Transverse colon (tissue), 4 donors: ENCODE measurements at places on chromosomes 11 and 22. TPM values are rescaled to one million over a fixed set of nuclear protein-coding genes. Genes with fewer than 3 reads are reported as not detected.

Gene MMP12
- not detected for total RNA-seq

- H3K4me1 ChIP-seq: peaks cover 5% of the 10 kb centered on the region
- no peak overlapping the region for H3K27ac ChIP-seq
- H3K36me3 ChIP-seq: no peaks in the 10 kb centered on the region
These were observed 10.4 kb upstream of the SLCO2B1 start for GRCh38 chr11:75140269-75141138.

- no peaks in the 10 kb centered on the region for H3K27me3 ChIP-seq
- H3K4me1 ChIP-seq: no peaks in the 10 kb centered on the region
- no peak for DNase-seq
These were observed 206.5 kb upstream of the PGR start for GRCh38 chr11:101336155-101336554.

- no peaks in the 10 kb centered on the region for H3K27me3 ChIP-seq
- H3K4me1 ChIP-seq: no peaks in the 10 kb centered on the region
- H3K4me3 ChIP-seq: no peak overlapping the region
- DNase-seq: no peak
These were observed 135.0 kb downstream of the BUD13 start for GRCh38 chr11:116637766-116638165.

Gene CLMP
- 43.7 TPM for total RNA-seq

DNA sequence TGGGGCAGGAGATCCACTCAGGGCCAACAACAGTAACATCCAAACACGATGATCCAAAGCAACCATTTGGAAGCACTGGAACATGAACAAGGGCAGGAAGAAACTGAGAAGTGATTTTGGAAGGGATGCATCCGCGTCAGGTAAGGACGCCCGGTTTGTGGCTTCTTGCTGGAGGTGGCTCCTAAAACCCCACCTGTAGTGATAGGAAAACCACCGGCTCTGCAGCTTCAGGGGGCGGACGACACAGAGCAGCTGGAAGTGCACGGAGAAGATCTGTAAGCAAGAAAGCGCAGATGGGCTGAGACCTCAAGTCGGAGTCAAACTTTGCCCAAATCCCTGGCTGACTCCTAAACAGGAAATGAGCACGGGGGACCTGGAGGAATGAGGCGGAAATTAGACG lies 1066.1 kb downstream of the BRD1 start:
- H3K4me3 ChIP-seq: no peak overlapping the region
- DNase-seq: no peak
- no peaks in the 10 kb centered on the region for H3K36me3 ChIP-seq
- no peaks in the 10 kb centered on the region for H3K4me1 ChIP-seq
- H3K27ac ChIP-seq: no peak overlapping the region

- no peaks in the 10 kb centered on the region for H3K27me3 ChIP-seq
- H3K36me3 ChIP-seq: peaks cover 54% of the 10 kb centered on the region
- DNase-seq: no peak
- H3K4me3 ChIP-seq: no peak overlapping the region
These were observed 98.3 kb downstream of the EMSY start for GRCh38 chr11:76543006-76543703.

DNA sequence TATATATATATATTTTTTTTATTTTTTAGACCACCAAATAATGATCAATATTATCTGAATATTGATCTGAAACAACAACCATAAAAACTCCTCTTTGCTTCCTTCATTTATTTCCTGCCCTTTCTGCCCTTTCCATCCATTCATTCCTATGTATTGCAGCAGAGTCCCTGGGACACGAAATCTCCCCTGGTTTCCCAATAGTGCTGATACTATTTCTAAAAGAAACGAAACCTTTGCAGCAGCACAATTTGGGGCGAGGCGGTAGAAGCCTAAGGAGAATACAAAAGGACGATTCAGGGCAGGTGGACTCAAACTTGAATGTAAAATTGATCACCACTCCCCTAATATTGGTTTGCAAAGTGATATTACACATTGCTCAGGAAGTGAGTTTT lies 16.9 kb upstream of the AMOTL1 start:
- H3K4me3 ChIP-seq: no peak overlapping the region
- DNase-seq: no peak
- H3K36me3 ChIP-seq: no peaks in the 10 kb centered on the region
- H3K27ac ChIP-seq: peak overlapping the region; percentile 20
- H3K4me1 ChIP-seq: peaks cover 22% of the 10 kb centered on the region

GRCh38 chr11:65426839-65427690 lies 4.5 kb downstream of the NEAT1 start:
- peak overlapping the region; percentile 100 for H3K27ac ChIP-seq
- DNase-seq: peak; percentile 82
- peak overlapping the region; percentile 90 for H3K4me3 ChIP-seq
- peaks cover 43% of the 10 kb centered on the region for H3K4me1 ChIP-seq
- no peaks in the 10 kb centered on the region for H3K27me3 ChIP-seq
- H3K36me3 ChIP-seq: no peaks in the 10 kb centered on the region

Gene KRTAP5-7
- total RNA-seq: 0.41 TPM

GRCh38 chr22:19508024-19508776 lies 16.0 kb downstream of the CLDN5 start:
- DNase-seq: no peak
- no peaks in the 10 kb centered on the region for H3K36me3 ChIP-seq
- H3K27ac ChIP-seq: no peak overlapping the region
- no peaks in the 10 kb centered on the region for H3K4me1 ChIP-seq

- H3K27me3 ChIP-seq: no peaks in the 10 kb centered on the region
- no peak overlapping the region for H3K27ac ChIP-seq
- H3K36me3 ChIP-seq: no peaks in the 10 kb centered on the region
- H3K4me3 ChIP-seq: no peak overlapping the region
- no peaks in the 10 kb centered on the region for H3K4me1 ChIP-seq
These were observed 192.8 kb downstream of the ETS1 start for GRCh38 chr11:128394431-128395089.

DNA sequence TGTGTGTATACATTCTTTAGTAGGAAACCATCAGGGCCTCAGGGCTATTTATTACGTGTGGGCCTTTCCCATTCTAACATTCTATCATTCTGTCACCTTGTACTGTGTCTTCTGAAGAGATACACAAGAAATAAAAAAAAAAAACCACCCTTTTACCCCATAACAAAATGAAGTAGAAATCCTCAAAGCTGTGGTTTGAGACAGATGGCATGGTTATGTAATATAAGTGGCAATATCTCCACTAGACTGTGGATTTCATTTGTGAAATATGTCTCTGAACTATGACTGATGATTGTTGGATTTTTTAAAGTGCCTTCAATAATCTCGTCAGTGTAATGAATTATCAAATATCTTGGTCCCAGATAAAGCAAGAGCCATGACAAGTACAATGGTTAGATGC lies 150.0 kb upstream of the BLID start:
- H3K4me3 ChIP-seq: no peak overlapping the region
- no peaks in the 10 kb centered on the region for H3K4me1 ChIP-seq
- H3K36me3 ChIP-seq: no peaks in the 10 kb centered on the region
- no peak overlapping the region for H3K27ac ChIP-seq
- H3K27me3 ChIP-seq: no peaks in the 10 kb centered on the region
- DNase-seq: no peak

Gene MLC1
- not detected for total RNA-seq

- H3K4me3 ChIP-seq: no peak overlapping the region
- DNase-seq: peak; percentile 36
- no peak overlapping the region for H3K27ac ChIP-seq
- H3K4me1 ChIP-seq: no peaks in the 10 kb centered on the region
- no peaks in the 10 kb centered on the region for H3K27me3 ChIP-seq
- no peaks in the 10 kb centered on the region for H3K36me3 ChIP-seq
These were observed 21.6 kb downstream of the LRRC55 start for GRCh38 chr11:57203359-57203758.

- no peaks in the 10 kb centered on the region for H3K27me3 ChIP-seq
- DNase-seq: no peak
- no peaks in the 10 kb centered on the region for H3K36me3 ChIP-seq
These were observed 23.0 kb upstream of the MYEOV start for GRCh38 chr11:69270941-69271340.

Gene BID
- total RNA-seq: 21.1 TPM

DNA sequence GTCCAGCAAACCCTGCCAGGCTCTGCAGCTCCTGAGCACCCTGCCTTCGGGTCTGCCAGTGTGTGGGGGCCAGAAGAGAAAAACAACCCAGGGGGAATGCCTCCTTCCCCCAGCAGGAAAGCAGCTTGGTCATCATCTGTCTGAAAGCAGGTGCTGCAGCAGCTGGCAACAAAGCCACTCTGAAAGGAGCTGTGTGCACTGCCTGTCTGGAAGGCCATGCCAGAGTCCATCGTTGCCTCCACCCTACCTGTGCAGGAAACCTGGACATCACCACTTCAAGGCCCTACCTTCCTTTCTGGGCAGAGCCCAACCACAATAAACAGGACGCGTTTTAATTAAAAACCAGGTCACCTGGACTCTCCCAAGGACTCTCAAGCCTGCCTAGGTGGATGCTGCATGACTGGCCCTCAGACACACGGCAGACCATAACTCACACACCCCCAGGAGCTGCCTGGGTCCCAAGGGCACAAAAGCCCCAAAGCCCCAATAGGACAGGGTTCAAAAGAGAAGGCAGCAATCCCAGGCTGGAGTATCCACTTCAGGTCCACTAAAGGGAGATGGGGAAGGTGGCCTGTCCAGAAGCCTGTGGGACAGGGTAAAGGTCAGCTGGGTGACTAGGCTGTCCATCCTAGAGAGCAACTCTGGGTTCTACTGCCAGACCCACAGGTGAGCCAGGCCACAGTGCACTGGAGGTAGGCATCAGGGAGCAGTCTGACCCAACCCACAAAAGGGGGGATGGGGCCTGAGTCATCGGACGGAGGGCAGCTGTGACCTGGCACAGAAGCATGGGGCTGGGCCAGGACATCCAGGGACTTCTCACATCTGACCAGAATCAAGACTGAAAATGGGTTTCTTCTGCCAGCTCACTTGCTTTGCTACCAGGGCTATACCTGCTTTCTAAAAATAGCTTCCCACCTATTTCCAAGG lies 6.1 kb downstream of the GNB1L start:
- H3K27ac ChIP-seq: no peak overlapping the region
- peaks cover 7% of the 10 kb centered on the region for H3K4me1 ChIP-seq
- no peaks in the 10 kb centered on the region for H3K36me3 ChIP-seq
- peak; percentile 77 for DNase-seq
- H3K4me3 ChIP-seq: no peak overlapping the region

Gene APOC3
- total RNA-seq: 5.3 TPM

- H3K4me3 ChIP-seq: no peak overlapping the region
- H3K27me3 ChIP-seq: peaks cover 5% of the 10 kb centered on the region
- no peak for DNase-seq
- H3K4me1 ChIP-seq: no peaks in the 10 kb centered on the region
- no peaks in the 10 kb centered on the region for H3K36me3 ChIP-seq
- no peak overlapping the region for H3K27ac ChIP-seq
These were observed 578.5 kb downstream of the TBC1D22A start for GRCh38 chr22:47340851-47341436.

- H3K27ac ChIP-seq: no peak overlapping the region
- H3K27me3 ChIP-seq: no peaks in the 10 kb centered on the region
- no peak overlapping the region for H3K4me3 ChIP-seq
- peaks cover 22% of the 10 kb centered on the region for H3K36me3 ChIP-seq
- no peak for DNase-seq
These were observed 5.0 kb downstream of the SNX15 start for GRCh38 chr11:65032216-65032615.

DNA sequence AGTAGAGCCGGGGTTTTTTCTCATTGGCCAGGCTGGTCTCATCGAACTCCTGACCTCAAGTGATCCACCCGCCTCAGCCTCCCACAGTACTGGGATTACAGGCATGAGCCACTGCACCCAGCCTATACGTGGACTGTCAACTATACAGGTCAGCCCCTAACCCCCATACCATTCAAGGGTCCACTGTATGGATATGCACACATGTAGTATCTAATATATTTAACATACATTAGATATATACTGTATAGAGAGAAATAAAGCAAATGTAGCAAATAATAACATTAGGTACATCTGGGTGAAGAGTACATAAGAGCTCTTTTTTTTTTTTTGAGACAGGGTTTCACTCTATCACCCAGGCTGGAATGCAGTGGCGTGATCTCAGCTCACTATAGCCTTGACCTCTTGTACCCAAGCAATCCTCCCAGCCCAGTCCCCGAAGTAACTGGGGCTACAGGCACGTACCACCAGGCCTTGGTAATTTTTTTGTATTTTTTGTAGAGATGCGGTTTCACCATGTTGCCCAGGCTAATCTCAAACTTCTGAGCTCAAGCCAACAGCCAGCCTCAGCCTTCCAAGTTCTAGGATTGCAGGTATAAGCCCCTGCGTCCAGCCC lies 1.5 kb upstream of the ATP5MGL start:
- no peak overlapping the region for H3K4me3 ChIP-seq
- DNase-seq: no peak
- H3K36me3 ChIP-seq: no peaks in the 10 kb centered on the region
- no peak overlapping the region for H3K27ac ChIP-seq
- H3K27me3 ChIP-seq: no peaks in the 10 kb centered on the region

- H3K36me3 ChIP-seq: peaks cover 12% of the 10 kb centered on the region
- peaks cover 63% of the 10 kb centered on the region for H3K4me1 ChIP-seq
- DNase-seq: no peak
These were observed 12.2 kb downstream of the TNKS1BP1 start for GRCh38 chr11:57312511-57313021.

GRCh38 chr11:73396985-73397384 lies 20.8 kb downstream of the RELT start:
- DNase-seq: no peak
- no peak overlapping the region for H3K27ac ChIP-seq
- no peak overlapping the region for H3K4me3 ChIP-seq
- H3K36me3 ChIP-seq: no peaks in the 10 kb centered on the region
- no peaks in the 10 kb centered on the region for H3K4me1 ChIP-seq

- no peak overlapping the region for H3K27ac ChIP-seq
- no peak for DNase-seq
- no peaks in the 10 kb centered on the region for H3K27me3 ChIP-seq
- H3K36me3 ChIP-seq: no peaks in the 10 kb centered on the region
- no peaks in the 10 kb centered on the region for H3K4me1 ChIP-seq
- H3K4me3 ChIP-seq: no peak overlapping the region
These were observed 25.1 kb downstream of the MUC2 start for GRCh38 chr11:1099519-1100355.

Gene SCARF2
- 15.9 TPM for total RNA-seq

DNA sequence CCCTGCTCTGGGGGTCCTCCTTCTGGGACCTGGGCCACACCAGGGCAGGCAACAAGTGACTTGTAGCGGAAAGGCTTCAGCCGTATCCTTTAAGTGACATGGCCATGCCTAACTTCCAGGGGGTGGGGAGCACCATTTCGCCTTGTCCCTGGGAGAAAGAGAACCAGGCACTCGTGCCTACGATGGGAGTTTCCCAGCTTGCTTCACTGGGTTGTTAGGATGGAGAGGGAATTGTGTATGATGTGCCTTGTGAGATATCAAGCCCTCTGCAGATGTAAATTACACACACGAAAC lies 151.4 kb downstream of the CACNA1I start:
- H3K4me3 ChIP-seq: no peak overlapping the region
- H3K27me3 ChIP-seq: peaks cover 10% of the 10 kb centered on the region
- H3K36me3 ChIP-seq: no peaks in the 10 kb centered on the region
- no peak overlapping the region for H3K27ac ChIP-seq

Gene NFAM1
- total RNA-seq: 1.4 TPM

Gene OR52E2
- not detected for total RNA-seq

Gene FAM83F
- total RNA-seq: 18.7 TPM
